ENCODE measurements at places on chromosomes 12 and 14.

DNA sequence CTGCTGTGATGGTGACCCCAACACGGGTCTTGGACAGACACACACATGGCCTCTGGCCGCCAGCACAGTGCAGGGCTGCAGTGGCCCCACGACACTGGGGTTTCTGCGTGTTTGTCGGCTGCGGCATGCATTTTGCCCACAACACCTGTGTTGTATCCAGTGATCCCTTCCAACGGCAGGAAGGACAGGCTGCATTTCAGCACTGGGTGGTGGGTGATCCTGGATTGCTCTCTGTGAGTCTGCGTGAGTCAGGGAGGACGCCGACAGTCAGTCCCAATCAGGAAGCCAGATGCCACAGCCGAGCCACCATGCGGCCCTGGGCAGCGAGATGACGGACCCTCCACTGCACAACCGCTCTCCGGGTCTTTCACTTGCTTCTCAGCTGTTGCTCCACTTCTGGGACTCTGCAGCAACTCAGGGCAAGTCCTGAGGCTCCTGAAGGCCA, 20.6 kb downstream of the LRTM2 start:
- no peak for DNase-seq

- DNase-seq = no peak
Observed at GRCh38 chr12:12540261-12541013, 22.2 kb downstream of the DUSP16 start.

- no peak for DNase-seq
Observed at GRCh38 chr14:40004871-40005500, 572.8 kb upstream of the FBXO33 start.

GRCh38 chr12:95836630-95837239, 22.0 kb upstream of the SNRPF start:
- no peak for DNase-seq

DNA sequence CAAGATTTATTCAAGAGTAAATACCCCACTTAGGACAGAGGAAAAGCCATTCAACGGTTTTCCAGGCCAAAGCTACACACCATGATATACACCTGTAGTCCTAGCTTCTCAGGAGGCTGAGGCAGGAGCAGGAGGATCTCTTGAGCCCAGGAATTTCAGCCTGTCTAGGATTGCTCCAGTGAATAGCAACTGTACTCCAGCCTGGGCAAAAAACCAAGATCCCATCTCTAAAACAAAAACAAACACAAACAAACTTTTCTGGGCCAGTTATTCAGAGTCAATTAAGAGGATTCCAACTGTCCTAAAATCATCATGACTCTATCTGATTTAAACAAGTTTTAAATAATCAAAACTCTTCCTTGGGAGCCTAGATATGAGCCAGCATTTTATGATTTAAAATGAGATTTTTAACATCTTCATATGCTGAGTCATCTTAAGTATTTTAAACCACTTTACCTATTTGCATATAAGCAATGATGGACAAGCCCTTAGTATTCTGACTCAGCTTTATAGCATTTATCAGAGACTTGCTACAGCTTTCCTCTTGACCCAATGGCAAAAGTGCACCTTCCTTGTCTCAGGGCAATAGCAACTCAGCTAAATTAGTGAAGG, 77.1 kb downstream of the KCNMB4 start:
- no peak for DNase-seq

DNA sequence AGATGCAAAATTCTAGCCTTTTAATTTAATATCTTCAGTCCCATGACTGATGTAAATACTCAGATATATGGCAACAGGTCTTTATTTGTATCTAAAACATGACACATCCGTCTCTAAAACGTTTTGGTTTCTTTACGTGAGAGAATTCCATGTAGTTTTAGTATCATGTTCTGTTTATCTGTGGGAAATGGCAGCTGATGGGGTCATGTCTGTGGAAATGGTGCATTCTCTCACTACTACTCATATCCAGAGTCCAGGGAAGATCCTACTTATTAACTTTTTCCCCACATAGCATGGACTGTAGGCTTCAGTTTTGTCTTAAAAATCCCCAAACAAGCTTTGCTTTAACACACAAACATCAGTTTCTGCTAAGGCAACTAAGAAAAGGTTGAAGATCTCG, 53.8 kb downstream of the SPTLC2 start:
- no peak for DNase-seq

DNA sequence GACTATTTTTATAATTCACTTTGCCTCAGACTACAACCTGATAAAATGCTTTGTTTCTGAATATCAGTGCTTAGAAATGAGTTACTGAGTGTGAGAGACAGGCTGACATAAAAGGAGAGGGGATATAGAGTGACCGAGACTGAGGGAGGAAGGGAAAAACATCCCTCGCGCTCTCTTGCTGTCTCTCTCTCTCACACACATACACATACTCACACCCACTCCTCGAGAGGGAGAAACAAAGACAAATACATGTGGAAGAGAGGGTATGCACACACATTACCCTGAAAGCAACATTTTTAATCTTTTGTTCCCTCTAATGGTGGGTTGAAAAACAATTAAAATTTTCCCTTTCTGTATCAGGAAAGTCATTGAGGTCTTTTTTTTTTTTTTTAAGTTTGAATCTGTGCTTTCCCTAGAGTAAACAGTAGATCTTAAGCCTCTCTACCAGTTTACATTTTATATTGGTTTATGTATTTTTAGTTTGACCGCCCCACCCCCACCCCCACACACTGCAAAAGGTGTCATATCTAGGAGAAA, 45.3 kb downstream of the FRS2 start:
- no peak for DNase-seq

GRCh38 chr12:93243689-93244513, 133.8 kb upstream of the NUDT4 start:
- DNase-seq = peak; percentile 48

DNA sequence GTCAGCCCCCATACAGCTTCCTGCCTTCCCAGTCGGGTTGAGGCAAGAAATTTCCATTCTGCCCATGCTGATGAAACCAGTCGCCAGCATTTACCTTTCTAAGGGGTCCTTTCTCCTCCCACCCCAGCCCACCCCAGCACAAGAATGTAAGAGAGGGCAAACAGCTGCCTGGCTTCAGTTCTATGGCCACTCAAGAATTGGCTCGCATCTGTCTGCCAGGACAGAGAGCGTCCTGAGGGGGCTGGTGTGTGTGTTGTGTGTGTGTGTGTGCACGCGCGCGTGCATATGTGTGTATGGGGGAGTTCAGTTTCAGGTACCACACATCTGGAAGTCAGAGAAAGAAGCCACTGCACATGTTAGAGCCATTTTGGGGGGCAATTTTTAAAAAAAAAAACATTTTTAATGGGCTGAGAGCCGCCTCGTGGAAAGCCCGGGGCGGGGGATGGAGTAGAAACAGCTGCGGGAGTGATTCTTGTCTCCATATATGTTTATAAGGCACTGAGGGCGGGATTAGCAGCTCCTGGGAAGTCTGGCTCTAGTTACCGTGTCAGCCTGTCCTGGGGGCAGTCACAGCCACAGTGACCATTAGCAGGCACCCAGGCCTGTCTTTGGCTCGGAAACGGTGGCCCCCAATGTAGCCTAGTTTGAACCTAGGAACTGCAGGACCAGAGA, at the start of gene WNT5B:
Gene WNT5B, plus strand, starts transcription at position 566 of the 672 bp plus-strand sequence. CDS start 2,124 bp downstream, outside the sequence.
- peak; percentile 50 for DNase-seq
